PC-9 (cell line): ENCODE measurements at places on chromosomes 7 and 10. TPM values are rescaled to one million over a fixed set of nuclear protein-coding genes. Genes with fewer than 3 reads are reported as not detected.

Gene HKDC1
- total RNA-seq, result 173 and 178 TPM in 2 replicates

Gene TAS2R41
- not detected in 2 replicates for total RNA-seq

Gene SFTPA2
- total RNA-seq, result not detected in 2 replicates

Gene FUOM
- 7.4 and 12.5 TPM in 2 replicates for total RNA-seq

Gene ABCB1
- not detected in 2 replicates for total RNA-seq

Gene METTL27
- total RNA-seq, result 23.2 and 34.7 TPM in 2 replicates

Gene PTPN20
- total RNA-seq, result 15.6 and 19.1 TPM in 2 replicates

Gene PTN
- 4.5 and 7.0 TPM in 2 replicates for total RNA-seq

Gene TMEM213
- total RNA-seq, result not detected in 2 replicates

Gene PHKG1
- 2.7 and 3.9 TPM in 2 replicates for total RNA-seq

Gene CLEC5A
- total RNA-seq, result not detected in 2 replicates

Gene GCK
- not detected in 2 replicates for total RNA-seq

Gene SUMF2
- 256 and 305 TPM in 2 replicates for total RNA-seq
